ENCODE measurements at places on chromosomes 2 and 18.
A peak's percentile ranks its signal among the peaks of the same experiment; 100 is the strongest.

GRCh38 chr18:36086186-36086585, 18.8 kb upstream of the RPRD1A start:
- DNase-seq: no peak

GRCh38 chr18:23971666-23972230, 42.8 kb upstream of the TTC39C start:
- DNase-seq: no peak

- peak; percentile 72 for DNase-seq
Observed at GRCh38 chr2:43178055-43178598, 48.3 kb downstream of the ZFP36L2 start.

GRCh38 chr2:68709421-68709911, 25.1 kb upstream of the ARHGAP25 start:
- peak; percentile 27 for DNase-seq

- no peak for DNase-seq
Observed at GRCh38 chr2:31893094-31893493, 117.7 kb downstream of the MEMO1 start.

DNA sequence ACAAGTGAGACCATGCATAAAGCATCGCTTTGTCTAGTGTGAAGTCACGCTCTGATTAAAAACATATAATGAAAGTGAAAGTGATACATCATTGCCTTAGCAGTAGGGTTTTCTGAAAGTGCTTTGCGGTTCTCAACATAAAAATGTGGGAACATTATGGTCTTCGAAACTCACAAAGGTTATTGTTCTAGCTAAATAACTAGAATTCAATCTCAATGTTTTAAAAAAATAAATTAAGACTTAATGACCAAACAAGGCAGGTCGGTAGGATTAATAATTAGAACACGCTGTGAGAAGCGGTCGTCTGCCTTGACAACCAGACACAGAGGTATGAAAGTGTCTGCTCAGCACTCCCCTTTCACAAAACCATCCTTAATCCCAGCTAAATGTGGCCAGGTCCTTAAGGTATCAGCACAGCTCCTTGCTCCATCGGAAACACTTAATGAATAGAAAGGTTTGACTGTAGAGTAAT, 42.2 kb downstream of the KLHL14 start:
- DNase-seq: no peak

DNA sequence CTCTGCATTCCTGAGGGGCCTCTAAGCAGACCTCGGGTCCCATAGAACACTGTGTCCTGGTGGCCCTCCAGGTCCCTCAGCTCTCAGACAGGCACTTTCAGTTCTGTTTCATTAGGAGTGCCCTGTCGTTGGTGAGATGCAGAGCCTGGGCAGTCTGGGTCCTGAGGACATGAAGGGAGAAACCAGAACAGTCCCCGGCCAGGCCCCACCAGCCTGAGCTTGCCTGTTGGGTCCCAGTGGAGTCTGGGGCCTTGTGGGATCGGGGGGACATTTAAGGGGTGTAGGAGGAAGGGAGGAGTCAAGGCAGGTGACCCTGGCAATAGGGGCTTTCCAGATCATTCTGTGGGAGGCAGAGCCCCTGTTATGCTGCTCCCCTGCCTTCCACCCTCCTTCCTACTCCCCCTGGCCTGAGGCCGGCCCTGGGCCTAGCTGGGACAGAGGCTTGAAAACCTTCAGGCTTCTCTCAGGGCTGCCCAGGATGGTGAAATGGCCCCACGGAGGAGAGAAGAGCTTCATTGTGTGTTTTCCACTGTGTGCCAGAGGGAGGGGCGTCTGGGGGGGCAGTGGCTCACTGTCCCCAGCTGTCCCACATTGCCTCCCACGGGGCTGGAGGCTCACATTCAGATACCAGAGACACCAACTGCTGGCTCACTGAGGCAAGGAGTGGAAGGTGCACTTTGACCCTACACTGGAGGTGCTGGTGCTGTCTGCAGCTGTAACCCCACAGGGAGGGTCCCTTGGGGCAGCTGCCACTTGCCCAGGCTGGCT, 26.6 kb upstream of the CATIP start:
- no peak for DNase-seq

GRCh38 chr2:101736233-101736632, 38.7 kb downstream of the MAP4K4 start:
- no peak for DNase-seq

- DNase-seq: no peak
Observed at GRCh38 chr18:78031589-78031988, 781.9 kb downstream of the GALR1 start.

Measured in hematopoietic multipotent progenitor cell treated with erythropoietin and hydrocortisone succinate and interleukin-3 and kit ligand, for 17 days (in vitro differentiated cells).